ENCODE measurements at places on chromosomes 13 and 19.

GRCh38 chr19:49689133-49690078 lies at the start of gene ADM5:
Gene ADM5, plus strand, starts transcription at chr19:49689594. Its CDS starts 244 bp downstream, at chr19:49689838.
- DNase-seq, result peak; percentile 40

GRCh38 chr13:48562296-48563066 lies 29.6 kb upstream of the RCBTB2 start:
- DNase-seq, result peak; percentile 75

- no peak for DNase-seq
Measured at GRCh38 chr19:6452223-6452614, 7.4 kb downstream of the SLC25A23 start.

GRCh38 chr19:48378194-48378570 lies 13.2 kb downstream of the KDELR1 start:
- no peak for DNase-seq

DNA sequence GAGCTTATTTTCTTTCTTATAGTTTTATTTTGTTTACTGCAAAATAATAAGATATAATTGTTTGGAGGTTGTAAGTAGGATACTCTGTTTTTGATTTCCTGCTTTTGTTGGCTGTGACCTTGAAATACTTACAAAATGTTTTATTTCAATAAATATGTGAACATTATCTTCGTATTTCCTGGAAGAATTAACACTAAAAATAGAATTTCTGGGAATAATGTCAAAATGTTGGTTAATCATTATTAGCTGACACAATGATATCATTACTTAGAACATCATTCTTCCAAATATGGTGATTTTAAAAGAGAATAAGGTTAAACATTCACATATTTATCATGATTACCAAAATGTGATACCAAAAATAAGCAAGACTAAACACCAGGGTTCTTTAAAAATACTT lies 1148.6 kb upstream of the PRR20A start:
- DNase-seq, result no peak

DNA sequence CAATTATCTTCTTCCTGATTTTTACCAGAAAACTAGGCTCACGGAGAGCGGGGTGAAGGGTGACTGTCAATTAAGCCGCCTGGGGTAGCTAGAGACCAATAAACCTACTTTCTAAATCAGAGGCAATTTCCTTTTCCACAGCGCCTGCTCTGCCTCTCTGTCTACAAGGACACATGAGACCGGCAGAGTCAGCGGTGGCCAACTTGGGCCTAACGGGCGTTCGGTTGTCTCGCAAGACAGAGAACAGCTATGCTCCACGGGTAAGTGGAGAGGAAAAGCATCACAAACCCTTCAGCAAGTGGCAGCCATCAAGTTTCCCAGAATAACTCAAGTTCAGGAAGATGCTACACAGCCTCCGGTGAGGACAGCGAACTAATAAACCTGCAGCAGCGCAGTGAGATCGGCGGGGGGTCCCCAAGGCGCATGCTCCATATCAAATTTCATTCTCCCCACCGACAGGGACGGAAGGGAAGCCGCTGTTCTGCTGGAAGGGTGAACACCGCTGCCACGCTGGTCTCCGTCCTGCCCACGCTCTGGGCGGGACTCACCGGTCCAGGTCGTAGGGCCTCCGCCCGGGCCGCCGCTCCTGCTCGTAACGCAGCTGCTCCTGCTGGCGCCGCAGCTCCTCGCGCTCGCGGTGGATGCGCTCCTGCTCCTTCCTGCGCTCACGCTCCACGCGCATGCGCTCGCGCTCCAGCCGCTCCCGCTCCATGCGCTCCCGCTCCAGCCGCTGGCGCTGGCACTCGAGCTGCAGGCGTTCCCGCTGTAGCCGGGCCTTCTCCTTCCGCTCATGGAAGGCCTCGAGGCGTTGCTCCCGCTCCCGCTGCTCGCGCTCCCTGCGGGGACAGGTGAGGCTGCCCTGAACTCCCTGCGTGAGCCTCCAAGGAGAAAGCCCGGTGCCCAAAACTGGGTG lies 25.8 kb upstream of the TINCR start:
- no peak for DNase-seq

DNA sequence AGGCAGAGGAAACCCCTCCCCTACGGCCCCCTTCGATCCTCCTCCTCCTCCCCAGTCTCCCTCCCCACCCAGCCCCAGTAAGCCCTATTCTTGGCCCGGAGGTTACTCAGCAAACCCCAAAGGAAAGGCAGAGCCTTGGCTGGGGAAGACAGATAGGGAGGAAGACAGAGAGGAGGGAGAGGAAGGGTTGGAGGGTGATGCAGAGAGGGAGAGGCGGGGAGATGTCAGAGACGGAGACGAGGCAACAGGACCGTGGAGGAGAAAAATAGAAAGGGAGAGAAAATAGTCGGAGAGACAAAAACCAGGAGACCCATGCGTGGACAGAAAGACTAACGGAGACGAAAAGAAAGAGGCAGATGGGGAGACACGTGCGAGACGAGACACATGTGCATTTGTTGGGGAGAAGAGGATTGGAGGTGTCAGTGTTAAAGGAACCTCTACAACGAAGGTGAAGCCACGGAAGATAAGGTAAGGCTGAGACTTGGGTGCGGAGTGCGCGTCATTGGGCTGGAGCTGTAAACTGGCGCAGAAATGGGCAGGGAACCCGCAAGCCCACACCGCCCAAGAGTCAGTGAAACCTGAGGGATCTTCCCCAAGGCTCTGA lies 2.9 kb downstream of the TGFB1 start:
- DNase-seq, result no peak

DNA sequence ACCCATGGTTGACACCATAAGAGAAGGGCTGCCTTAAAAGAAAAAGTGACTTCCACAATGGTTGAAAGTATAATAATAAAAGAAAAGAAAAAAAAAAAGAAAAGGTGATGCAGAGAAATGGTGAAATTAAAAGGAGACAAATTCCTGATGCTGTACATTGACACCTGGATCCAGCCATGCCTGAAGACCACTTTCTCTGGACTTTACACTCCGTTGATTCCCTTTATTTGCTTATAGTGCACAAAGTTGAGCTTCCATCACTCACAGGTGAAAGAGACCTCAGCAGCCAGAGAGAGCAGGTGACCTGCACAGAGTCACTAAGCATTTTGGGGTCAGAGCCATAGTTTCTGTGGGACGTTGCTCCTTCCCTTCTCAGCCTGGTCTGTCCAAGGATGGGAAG lies 12.2 kb upstream of the OR10H5 start:
- no peak for DNase-seq

DNA sequence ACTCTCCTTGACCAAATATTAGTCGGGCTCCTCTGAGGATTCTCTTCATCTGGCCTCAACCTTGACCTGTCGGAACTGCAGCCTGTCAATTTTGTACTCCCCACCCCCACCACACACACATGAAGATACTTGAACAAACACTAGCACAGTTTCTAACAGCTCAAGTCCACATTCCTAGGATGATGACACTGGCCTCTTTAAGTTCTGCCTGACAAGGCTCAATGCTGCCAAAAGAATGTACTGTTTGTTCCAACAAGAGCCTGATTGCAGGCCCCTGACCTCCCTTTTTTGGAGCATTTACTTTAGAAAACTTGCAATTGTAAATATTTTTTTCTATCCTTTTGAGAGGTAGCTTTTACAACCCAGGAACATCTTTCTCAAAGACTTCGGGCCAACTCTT lies 169.2 kb upstream of the IRS2 start:
- DNase-seq, result no peak

DNA sequence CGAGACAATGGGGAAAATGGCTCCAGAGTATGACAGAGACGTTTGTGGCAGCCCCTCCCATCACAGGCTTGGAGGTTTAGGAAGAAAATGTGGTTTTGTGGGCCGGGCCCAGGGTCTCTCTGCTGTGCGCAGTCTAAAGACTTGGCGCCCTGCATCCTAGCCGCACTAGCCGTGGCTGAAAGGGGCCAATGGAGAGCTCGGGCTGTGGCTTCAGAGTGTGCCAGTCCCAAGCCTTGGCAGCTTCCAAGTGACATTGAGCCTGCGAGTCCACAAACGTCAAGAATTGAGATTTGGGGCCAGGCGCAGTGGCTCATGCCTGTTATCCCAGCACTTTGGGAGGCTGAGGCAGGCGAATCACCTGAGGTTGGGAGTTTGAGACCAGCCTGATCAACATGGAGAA lies 513.1 kb downstream of the PCDH17 start:
- no peak for DNase-seq

DNA sequence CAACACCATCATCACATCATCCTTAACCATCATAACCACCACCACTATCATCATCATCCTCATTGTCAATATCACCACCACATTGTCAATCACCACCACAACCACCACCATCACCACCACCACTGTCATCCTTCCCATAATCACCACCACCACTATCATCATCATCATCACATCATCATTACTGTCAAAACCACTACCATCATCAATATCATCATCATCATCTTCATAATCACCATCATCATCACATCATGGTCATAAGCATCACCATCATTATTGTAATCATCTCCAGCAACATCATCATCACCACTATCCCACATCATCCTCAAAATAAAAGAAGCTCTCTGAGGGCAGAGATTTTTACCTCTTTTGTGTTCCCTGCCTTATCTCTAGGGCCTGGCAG lies 52.2 kb downstream of the MBD3L1 start:
- DNase-seq, result no peak

GRCh38 chr19:5343848-5344247 lies 3.2 kb upstream of the PTPRS start:
- DNase-seq, result no peak

- DNase-seq, result no peak
Measured at GRCh38 chr13:83995930-83996329, 113.7 kb upstream of the SLITRK1 start.

DNA sequence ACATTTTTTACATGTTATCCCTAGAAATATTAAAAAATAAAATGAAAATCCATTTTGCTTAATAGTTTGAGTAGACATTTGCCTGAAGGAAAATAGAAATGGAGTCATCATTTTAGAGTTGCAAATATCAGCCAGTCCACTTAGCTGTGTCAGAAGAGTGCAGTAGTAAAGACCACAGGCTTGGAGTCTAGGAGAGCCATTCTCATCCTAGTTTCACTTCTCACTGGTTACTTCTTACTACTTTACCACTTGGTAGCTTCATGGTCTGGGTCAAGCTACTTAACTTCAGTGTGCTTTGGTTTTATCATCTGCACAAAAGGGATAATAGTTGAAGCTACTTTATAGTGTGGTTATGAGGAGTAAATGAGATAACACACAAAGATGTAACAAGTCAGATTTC lies 286.5 kb upstream of the NBEA start:
- DNase-seq, result no peak

DNA sequence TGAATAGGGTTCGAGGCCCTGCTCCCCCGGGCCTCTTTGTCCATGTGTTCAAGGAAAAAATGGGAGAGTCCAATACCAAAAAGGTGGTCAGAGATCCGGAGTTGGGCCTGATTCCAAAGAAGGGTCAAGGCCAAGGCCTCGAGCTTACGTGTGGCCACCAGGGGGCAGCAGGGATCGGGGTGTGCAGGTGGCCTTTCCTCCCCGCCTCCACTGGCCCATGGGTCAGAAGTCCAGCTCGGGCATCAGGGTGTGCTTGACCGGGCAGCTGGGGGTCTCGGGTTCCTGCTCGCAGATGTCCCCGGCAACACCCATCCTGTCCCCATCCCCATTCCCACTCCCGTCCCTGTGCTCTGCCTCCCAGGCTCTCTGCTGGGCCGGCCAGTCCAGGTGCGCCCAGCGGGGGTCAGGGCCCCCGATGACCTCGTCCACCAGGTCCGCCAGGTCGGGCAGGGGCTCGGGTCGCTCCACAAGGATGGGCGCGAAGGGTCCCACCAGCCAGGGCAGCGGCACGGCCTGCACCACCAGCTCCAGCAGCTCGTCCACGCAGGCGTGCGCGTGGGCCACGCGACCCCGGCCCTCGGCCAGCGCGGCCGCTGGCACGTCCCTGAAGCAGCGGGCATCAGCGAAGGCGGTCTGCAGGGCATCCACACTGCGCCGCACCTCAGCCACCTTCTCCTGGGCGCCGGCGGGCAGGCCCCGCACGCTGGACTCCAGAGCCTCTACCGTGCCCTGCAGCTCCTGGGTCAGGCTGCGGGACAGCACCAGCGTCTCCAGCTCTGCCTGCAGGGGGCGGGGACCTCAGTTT lies 5.2 kb upstream of the PLIN4 start:
- peak; percentile 35 for DNase-seq

DNA sequence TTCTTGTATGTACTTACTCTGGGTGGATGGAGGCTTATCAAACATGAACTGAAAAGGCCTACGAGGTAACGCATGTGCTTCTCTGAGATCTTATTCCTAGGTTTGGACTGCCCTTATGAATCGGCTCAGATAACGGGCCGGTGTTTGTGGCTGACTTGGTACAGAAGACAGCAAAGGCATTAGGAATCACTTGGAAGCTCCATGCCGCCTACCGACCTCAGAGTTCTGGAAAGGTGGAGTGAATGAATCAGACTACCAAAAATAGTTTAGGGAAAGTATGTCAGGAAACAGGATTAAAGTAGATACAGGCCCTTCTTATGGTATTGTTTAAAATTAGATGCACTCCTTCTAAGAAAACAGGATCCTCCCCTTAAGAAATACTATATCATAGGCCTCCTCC lies 172.4 kb upstream of the PCDH9 start:
- no peak for DNase-seq

- DNase-seq, result no peak
Measured at GRCh38 chr19:32053376-32053775, 292.0 kb upstream of the ZNF507 start.

- DNase-seq, result no peak
Measured at GRCh38 chr13:54949735-54950134, 1921.1 kb downstream of the OLFM4 start.

GRCh38 chr13:112324116-112324515 lies 52.0 kb upstream of the SPACA7 start:
- DNase-seq, result no peak

DNA sequence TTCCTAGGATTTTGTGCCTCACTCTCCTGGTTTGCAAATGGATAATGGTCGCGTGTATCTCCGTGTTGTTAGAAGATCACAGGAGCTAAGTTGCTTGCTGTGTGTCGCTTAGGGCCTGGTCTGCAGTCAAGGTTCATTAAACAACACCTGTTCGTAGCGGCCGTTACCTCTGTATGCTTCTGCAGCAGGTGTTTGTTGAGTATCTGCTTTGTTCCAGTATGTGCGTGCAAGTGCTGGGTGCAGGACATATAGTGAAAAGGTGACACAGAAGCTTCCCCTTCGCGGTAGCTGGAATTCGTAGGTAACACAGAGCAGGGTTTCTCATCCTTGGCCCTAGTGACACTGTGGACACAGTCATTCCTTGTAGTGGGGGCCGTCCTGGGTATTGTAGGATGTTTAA lies 5.4 kb downstream of the MED25 start:
- peak; percentile 57 for DNase-seq

GRCh38 chr13:19962894-19963293 lies 4.4 kb downstream of the ZMYM2 start:
- DNase-seq, result no peak

- DNase-seq, result no peak
Measured at GRCh38 chr19:6713773-6714692, 6.4 kb downstream of the C3 start.

DNA sequence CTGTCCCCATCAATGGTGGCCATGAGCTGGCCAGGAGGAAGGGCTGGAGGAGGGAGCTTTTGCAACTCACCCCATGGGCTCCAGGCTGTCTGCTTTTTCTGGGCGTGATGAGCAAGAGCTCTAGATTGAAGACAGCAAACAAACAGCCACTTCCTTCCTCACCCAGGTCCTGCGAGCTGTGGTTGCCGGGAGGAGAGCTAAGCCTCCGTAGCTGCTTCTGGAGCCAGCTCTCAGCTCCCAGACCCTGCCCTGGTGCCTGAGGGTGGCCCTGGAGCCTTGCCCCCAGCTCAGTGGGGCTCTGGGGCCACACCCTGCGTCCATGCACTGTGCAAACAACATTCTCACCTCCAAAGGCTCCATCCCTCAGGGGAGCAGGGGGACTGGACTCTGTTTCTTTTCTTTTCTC lies 6.2 kb downstream of the MYO1F start:
- DNase-seq, result no peak

GRCh38 chr13:78976696-78977095 lies 317.7 kb upstream of the OBI1 start:
- no peak for DNase-seq

GRCh38 chr13:48733739-48734335 lies 80.1 kb downstream of the CYSLTR2 start:
- DNase-seq, result no peak
